ENCODE measurements at places on chromosomes 12 and 14.

DNA sequence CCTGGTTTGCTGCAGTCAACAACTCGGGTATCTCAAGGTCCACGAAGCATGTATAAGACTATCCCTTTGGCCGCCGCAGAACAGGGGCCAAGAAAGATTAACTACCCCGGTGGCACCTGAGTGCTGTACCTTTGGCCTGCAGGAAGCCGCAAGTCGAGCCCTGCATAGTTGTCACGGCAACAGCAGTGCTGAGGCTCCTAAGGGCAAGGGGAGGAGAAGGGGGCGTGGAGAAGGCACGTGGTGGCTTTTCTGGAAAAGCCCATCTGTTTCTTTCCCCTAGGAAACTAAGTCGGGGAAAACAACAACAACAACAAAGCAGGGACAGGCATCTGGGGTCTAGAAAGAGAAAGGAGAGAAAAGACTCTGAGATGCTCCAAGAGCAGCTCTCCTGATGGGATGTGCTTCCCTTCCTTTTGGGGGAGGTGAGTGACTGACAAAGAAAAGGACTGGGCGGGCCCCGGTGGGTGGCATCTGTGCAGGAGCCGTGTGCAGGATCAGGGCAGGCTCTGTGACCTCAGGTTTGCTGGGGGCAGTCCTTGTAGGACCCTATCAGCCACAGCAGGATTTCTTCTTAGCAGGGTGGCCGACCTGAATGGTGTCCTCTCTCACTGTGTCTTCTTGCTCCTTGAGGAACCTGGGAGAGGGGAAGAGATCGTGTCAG lies 123.9 kb downstream of the PRMT8 start:
- no peak for DNase-seq

DNA sequence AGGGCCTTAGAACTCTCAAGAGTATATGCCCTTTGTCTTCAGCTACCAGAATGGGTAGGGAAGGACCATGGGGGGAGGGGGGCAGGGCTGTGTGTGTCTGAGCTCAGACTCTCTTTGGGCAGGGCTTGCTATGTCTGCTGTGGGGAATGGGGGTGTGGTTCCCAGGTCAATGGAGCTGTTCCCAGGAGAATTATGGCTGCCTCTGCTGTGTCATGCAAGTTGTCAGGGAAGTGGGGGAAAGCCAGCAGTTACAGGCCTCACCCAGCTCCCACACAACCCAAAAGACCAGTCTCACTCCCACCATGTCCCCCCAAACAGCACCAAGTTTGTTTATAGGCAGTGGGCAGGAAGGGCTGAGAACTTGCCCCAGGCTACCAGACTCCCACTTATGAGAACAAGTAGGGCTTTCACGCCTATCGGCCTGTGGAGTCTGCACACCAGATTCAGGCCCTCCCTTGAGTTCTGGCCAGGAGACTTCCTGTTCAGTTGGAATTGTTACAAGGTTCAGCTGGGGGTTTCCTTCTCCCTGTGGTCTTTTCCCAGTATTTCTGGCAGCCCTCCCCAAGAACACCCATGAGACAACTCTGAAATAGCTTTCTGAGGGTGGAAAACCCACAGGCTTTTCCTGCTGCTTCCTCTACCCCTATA lies 6.1 kb upstream of the SERPINA11 start:
- DNase-seq: no peak

- no peak for DNase-seq
These were observed 379.1 kb downstream of the SEC23A start for GRCh38 chr14:38723959-38724358.

GRCh38 chr12:29238822-29239291 lies 89.8 kb downstream of the FAR2 start:
- DNase-seq: no peak

DNA sequence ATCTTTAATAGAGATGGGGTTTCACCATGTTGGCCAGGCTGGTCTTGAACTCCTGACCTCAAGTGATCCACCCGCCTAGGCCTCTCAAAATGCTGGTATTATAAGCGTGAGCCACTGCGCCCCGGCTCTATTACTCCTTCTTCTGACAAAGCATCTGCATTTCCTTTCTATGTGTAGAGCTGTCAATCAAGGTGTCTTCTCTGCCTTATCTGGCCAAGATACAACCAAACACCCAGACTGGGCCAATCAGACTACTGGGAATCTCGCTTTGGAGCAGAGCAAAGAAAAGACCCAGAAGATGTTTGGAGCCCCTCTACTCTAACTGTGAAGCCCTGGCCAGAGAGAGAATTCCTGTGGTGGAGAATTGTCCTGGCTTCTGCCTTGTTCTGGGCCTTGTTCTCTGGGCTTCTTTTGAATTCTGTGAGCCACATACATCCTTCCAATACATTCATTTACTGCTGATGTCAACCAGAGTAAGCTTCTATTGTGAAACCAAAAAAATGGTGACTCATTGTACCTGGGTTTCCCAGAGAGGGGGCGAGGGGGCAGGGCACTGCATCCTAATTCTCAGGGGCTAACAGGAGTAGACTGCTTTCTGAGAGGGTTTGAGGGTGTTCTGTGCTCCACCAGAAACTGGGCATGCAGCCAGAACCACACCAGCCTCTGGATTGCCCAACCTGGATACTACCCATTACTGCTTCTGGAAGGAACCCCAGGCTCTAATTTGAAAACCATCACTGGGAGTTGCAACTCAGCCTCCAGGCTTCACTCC lies 18.8 kb upstream of the FLVCR2 start:
- no peak for DNase-seq

GRCh38 chr12:52204095-52204930 lies 12.5 kb upstream of the KRT80 start:
- no peak for DNase-seq

GRCh38 chr12:130119241-130119861 lies 42.9 kb upstream of the FZD10 start:
- DNase-seq: no peak

DNA sequence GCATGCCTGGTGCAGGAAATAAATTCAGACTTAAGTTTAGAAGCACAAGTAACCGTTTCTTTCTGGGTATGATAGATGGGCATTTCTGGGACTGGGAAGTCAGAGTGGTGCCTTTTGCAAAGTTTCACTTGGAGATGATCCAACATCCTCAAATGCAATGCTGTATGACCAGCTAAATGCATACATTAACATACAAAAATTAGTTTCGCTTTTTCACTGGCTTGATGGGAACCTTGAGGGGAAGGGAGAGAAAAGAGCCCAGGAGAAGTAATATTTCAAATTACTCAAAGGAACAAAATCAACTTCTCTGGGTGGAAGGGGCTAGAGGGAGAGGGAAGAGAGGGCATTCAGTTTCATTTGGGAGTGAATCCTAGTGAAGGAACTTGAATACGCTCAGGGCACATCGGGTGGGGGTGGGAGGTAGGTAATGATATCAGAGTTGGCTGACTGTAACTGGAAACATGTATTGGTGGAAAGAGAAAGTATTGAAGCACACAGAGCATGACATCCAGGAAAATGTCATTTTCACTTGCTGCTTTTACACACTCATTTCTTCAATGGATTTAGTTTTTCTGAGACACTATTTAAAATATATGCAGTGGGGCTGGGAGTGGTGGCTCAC lies 175.5 kb downstream of the PTPRO start:
- no peak for DNase-seq

GRCh38 chr14:51657762-51658161 lies 6.1 kb downstream of the FRMD6 start:
- no peak for DNase-seq

DNA sequence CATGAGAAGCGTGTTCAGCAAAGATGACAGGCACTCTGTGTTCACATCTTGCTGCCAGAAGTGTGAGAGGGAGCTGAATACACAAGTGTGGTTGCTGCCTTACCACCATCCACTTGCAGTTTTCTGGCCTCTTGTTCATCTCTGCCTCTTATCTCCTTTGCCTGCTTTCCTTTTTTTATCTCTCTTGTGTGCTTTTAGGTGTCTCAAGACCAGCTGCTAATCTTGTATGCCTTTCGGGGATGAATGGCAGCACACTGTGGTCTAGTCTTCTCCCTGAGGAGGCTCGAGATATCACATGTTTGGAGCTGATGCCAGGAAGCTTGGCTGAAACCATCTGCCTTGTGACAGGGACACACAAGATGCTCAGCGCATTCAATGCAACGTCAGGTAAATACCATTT lies 17.2 kb downstream of the FAM234B start:
- DNase-seq: no peak

DNA sequence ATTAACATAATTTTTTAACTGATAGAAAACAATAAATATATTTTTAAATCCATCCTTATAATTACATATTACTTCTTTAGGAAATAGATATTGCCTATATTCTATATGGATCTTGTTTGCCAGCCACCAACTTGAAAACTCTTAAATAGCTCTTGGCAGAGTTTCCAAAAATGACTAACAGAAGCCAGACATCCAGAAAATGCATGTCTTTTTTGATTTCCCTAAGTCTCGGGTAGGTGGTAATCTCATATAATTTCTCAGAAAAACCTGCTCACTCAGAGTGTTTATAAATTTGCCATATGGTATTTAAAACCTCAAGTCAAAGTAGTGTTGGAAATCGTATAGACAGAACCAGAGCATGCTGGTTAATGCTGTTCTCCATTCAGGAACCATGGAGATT lies 360.4 kb upstream of the FOXG1 start:
- DNase-seq: no peak

DNA sequence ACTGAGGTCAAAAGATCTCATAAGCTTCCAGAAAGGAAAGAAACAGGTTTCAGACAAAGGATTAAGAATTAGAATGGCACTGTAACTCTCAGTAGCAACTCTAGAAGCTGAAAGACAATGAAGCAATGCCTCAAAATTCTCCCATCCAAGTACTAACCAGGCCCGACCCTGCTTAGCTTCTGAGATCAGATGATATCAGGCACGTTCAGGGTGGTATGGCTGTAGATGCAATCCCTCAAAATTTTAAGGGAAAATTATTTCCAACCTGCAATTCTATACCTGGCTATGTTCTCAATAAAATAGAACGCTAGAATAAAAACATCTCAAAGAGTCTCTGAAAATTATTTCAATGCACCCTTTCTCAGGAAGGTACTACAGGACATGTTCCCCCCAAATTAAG lies 19.6 kb downstream of the NOXRED1 start:
- DNase-seq: no peak

GRCh38 chr14:58746261-58746660 lies 108.5 kb downstream of the DACT1 start:
- DNase-seq: no peak

DNA sequence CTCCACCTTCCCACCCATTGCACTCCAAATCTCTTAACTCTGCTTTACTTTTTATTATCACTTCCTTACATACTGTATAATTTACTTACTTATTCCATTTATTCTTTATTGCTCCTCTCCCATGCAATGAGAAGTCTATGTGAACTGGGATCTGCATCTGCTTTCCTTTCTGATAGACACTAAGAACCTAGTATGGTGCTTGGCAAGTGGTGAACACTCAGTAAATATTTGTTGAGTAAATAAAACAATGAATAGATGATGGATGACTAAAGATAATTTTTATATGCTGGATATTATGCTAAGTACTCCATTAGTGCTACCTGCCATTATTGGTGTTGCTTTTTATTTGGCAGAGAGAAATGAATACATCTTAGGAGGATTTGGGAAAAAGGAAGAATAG lies 151.0 kb downstream of the TPH2 start:
- no peak for DNase-seq

- DNase-seq: no peak
These were observed 962.0 kb upstream of the NOVA1 start for GRCh38 chr14:27559848-27560247.

GRCh38 chr14:39366460-39367386 lies 65.5 kb downstream of the FBXO33 start:
- DNase-seq: no peak

- peak; percentile 14 for DNase-seq
These were observed 45.0 kb downstream of the TRAFD1 start for GRCh38 chr12:112170376-112170775.

GRCh38 chr14:50801706-50802105 lies 29.3 kb downstream of the NIN start:
- DNase-seq: no peak

DNA sequence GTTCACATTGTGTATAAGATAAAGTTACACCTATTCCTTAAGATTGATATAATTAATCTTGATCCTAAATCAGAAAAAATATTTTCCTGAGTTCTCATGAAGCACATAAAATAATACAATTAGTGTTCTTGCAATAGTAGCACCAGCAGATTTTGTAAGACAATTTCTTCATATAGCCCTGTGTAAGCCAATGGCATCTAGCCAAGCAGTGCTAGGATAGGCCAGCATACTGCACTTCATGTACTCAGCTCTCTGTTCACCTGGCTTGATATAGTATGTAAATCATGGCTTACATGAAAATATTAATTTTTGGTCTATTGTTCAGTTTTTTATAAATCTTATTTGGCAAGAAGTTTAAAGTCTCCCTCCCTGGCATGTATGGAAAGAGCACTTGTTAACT lies 1.9 kb downstream of the KLRF2 start:
- DNase-seq: no peak

DNA sequence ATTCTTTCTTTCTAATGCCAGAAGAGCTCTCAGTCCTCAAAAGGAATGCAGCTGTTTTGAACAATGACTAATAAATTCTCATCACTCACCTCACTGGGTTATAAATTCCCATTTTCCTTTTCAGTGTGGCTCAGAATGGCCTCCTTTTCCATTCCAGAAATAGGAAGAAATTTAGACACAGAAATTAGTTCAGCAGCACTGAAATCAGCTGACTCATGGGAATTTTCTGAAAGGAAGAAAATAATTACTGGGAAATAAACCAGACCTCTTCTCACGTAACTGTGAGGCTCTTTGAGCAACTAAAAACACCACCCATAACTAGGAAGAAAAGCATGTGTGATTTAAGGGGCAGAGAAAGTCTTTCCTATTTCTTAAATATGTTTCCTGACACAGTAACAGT lies 23.8 kb downstream of the CD163 start:
- no peak for DNase-seq

DNA sequence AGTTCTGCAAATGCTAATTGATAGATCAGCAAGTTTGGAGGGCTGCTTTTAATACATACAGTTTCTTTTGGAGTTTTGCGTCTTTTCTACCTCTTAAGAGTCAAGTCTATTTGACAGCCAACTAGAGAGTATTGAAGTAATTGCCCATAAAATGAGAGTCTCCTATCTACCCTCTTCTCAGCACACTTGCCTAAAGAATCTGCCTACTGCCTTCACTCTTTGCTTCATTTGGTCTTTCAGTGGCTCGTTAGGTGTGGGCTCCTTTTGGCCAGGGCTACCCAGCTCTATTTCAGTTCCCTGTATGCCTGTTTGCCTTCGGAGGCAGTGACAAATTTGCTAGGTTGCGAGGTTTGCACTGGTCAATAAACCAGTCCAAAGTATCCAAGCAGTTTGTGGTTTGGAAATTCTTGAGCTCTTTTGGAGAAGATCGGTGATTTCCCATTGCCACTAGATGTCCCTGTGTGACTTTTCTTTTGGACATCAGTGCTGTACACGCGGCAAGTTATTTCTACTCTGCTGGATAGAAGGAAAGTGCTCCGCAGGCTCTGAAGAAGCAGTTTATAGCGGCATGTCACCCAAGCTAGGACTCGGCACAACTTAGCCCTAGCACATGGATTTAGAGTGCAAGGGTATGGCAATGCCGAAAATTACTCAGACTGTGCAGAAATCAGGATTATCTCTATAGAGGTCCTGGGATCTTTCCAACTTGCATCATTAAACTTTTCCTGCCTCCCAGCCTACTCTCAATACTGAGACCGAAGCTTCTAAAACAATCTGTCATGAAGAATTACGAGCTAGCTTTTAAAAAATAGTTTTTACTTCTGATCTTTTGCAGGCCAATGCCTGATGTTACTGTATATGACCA lies 38.6 kb downstream of the MGST1 start:
- DNase-seq: no peak

Data from stimulated activated CD8-positive, alpha-beta memory T cell treated with anti-CD3 and anti-CD28 coated beads, Interleukin-7, amount 100 ng/mL, for 48 hours (primary cell).